ENCODE measurements at places on chromosomes 11 and 22. TPM values are rescaled to one million over a fixed set of nuclear protein-coding genes. Genes with fewer than 3 reads are reported as not detected.

DNA sequence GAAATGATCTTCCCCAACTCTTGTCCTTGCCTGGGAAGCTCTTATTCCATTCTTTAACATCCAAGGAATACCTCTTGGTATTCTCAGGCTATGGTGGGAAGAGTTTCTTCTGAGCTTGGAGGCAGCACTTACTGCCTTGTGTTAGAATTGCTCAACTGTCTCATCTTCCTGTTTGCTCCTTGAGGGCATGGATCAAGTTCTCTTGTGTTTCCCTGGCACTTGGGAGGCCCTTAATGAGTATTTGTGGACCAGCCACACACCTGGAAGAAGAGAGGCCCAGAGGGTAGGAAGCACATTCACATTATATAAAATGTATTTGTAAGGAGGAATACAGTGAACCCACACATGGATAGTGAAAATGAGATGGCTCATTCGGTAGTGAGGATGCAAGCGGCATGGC is 3.4 kb upstream of the SORL1-AS1 start:
- no peaks in the 10 kb centered on the region for H3K27me3 ChIP-seq
- peaks cover 39% of the 10 kb centered on the region for H3K36me3 ChIP-seq
- peak overlapping the region; percentile 70 for H3K27ac ChIP-seq
- peak overlapping the region; percentile 39 for H3K4me3 ChIP-seq
- peaks cover 75% of the 10 kb centered on the region for H3K4me1 ChIP-seq
- DNase-seq = no peak

DNA sequence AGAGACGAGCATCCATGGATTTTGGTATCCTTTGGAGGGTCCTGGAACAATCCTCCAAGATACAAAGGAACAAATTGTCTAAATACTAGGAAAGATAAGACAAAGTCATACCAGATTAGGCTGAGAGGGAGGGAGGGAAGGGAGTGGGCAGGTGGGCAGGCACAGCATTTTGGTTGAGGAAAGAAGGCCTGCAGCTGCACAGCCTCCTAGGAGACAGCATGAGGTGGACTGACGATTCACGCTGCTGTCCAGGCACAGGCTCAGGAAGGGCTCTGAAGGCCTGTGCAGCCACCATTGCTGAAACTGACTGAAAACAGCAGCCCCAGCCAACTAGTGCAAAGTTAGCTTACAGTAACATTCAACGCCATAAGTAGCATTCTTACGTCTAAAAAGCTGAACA is 64.7 kb downstream of the PACSIN2 start:
- H3K27ac ChIP-seq = no peak overlapping the region
- no peak for DNase-seq
- H3K4me1 ChIP-seq = peaks cover 23% of the 10 kb centered on the region

- no peak for DNase-seq
- H3K27me3 ChIP-seq = peaks cover 23% of the 10 kb centered on the region
- no peak overlapping the region for H3K4me3 ChIP-seq
Observed at GRCh38 chr11:69008737-69009440, 4.2 kb downstream of the MRGPRF start.

- peaks cover 4% of the 10 kb centered on the region for H3K27me3 ChIP-seq
- H3K27ac ChIP-seq = no peak overlapping the region
- peaks cover 19% of the 10 kb centered on the region for H3K4me1 ChIP-seq
- no peaks in the 10 kb centered on the region for H3K36me3 ChIP-seq
- DNase-seq = no peak
Observed at GRCh38 chr22:32646476-32646875, 155.0 kb upstream of the TIMP3 start.

DNA sequence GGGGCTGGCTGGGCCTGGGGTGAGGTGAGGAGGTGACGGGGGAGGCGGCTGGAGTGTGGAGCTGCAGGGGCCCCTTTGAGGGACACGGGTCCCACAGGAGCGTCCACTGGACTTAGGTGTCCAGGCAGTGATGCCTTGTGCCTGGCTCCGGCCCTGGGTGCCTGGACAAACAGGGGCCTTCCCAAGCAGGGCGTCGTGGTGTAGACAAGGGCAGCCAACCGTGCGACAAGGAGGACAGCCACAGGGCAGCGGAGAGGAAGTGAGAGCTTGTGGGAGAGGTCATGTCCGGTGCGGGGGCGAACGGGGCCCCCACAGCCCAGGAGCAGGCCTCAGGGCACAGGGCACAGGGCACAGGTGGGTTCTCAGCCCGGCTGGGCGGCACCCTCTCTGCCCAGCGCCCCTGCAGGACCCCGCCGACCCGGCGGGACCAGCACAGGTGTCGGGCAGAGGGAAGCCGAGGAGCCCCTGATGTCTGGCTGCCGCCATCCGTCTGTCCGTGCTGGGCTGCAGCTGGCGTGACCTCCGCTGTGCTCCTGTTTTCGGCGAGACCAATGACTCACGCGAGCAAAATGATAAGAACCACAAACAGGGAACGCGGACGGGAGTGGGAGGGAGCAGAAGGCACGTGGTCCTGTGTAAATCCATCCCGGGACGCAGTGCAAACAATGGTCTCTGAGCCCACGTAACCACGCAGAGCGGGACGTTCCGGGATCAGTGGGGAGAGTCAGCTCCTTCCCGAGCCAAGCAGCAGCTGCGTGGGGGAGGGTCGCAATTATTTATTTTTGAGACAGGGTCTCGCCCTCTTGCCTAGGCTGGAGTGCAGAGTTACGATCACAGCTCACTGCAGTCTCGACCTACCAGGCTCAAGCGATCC is 49.1 kb upstream of the A4GALT start:
- H3K36me3 ChIP-seq = no peaks in the 10 kb centered on the region
- no peak for DNase-seq
- no peak overlapping the region for H3K4me3 ChIP-seq
- no peak overlapping the region for H3K27ac ChIP-seq
- H3K27me3 ChIP-seq = no peaks in the 10 kb centered on the region

DNA sequence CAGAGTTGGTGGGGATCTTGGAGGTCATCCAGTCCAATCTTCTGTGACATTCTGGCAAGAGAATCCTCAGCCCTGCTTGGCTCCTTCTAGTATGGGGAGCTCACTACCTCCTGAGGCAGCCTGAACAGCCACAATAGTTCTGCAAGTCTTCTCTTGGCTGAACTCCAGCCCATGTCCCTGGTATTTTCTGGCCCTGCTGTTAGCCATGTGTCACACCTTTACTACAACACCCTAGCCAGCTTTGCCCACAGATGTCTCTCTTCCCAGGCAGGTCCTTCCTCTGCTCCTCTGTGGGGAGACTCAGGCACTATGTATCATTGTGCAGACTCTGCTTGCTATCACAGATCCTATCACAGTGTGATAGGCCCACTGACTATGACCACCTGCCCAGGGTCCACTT is 297.7 kb downstream of the CTTN start:
- H3K27me3 ChIP-seq = no peaks in the 10 kb centered on the region
- H3K27ac ChIP-seq = no peak overlapping the region
- no peaks in the 10 kb centered on the region for H3K36me3 ChIP-seq
- no peak overlapping the region for H3K4me3 ChIP-seq
- H3K4me1 ChIP-seq = peaks cover 2% of the 10 kb centered on the region

DNA sequence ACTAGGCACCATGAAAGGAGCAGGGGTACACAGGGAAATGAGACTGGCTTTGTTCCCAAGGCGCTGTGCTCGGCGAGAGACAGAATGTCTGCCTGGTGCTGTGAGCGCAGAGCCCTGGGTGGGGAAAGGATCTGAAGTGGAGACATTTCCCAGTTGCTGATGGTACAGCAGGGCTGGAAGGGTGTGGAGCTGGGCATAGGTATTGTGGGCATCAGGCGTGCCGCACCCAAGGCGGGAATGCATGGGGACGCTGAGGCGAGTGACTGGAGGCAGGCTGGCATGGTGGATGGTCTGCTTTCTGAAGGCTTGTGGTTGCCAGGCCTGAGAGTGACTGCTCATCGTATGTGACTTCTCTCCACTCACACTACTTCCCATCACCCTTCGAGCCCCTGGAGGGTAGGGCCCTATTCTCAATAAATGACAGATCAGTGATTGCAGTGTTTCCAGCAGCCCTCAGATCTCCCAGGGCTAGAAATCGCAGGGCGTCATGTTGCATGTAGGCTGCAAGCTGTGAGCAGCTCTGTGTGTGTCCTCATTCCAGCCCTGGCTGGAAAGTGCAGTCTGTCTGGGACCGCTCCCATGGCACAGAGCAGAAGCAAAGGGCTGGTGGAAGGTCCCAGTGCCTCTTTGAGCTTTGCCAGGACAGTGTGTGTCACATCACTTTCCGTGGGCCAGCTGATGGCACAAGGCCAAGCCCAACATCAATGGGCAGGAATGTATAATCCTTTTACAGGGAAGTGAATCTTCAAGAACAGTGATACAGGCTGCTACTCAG is 67.7 kb downstream of the TBC1D22A start:
- DNase-seq = no peak
- H3K27ac ChIP-seq = no peak overlapping the region
- peaks cover 4% of the 10 kb centered on the region for H3K4me1 ChIP-seq
- H3K36me3 ChIP-seq = peaks cover 66% of the 10 kb centered on the region
- no peak overlapping the region for H3K4me3 ChIP-seq
- no peaks in the 10 kb centered on the region for H3K27me3 ChIP-seq

GRCh38 chr11:57637626-57638004 is 12.1 kb downstream of the YPEL4 start:
- H3K4me1 ChIP-seq = peaks cover 20% of the 10 kb centered on the region
- H3K27ac ChIP-seq = no peak overlapping the region
- H3K27me3 ChIP-seq = peaks cover 17% of the 10 kb centered on the region
- peak overlapping the region; percentile 87 for H3K4me3 ChIP-seq
- DNase-seq = no peak

- H3K36me3 ChIP-seq = no peaks in the 10 kb centered on the region
- no peaks in the 10 kb centered on the region for H3K4me1 ChIP-seq
- peaks cover 5% of the 10 kb centered on the region for H3K27me3 ChIP-seq
Observed at GRCh38 chr11:6129635-6130034, 22.2 kb downstream of the OR56B4 start.

DNA sequence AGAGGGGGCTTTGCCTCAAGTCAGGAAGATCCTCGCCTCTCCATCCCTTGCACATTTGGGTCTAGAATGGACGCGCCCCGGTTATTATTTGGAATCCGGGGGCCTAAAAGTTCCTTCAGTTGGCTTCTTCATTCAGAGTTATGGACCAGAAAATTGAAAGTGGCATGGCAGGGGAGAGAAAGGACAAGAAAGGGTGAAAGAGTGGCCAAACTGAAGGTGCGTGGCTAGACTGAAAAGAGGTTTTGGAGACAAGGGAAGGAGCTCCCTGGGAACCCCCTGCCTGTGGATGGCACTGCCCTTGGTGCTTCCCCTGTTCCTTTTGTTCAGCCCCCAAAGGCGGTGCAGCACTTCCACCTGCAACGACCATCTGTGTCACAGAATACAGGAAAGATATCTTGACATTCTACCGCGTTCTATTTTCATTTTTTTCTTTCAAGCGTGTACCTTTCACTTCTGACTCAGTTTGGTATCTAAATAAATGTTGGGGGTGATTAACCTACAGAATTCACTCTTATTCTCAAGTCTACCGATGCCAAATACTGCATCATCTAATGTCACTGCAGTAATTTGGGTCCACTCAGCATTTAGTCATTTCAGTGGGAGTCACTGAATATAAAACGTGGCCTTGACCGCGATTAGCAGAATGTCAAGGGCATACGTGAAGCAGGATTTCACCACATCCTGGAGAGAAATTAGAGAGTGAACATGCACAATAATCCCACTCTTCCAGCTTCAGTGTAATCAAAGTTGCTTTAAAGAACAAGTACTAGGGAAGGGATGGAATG is 88.1 kb upstream of the ARHGAP32 start:
- H3K4me3 ChIP-seq = peak overlapping the region; percentile 77
- peaks cover 34% of the 10 kb centered on the region for H3K27me3 ChIP-seq
- peak overlapping the region; percentile 86 for H3K27ac ChIP-seq
- H3K4me1 ChIP-seq = peaks cover 36% of the 10 kb centered on the region
- H3K36me3 ChIP-seq = no peaks in the 10 kb centered on the region

DNA sequence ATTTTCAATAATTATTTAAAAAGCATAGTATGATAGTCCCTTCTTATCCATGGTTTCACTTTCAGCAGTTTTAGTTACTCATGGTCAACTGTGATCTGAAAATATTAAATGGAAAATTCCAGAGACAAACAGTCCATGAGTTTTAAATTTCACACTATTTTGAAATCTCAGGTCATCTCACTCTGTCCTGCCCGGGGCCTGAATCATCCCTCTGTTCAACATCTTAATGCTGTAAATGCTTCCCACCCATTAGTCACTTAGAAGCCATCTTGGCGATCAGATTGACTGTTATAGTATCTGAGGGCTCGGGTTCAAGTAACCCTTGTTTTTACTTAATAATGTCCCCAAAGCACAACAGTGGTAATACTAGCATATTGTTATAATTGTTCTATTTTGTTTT is 1509.3 kb downstream of the FAM181B start:
- DNase-seq = no peak
- no peaks in the 10 kb centered on the region for H3K36me3 ChIP-seq
- no peaks in the 10 kb centered on the region for H3K4me1 ChIP-seq
- H3K4me3 ChIP-seq = no peak overlapping the region
- H3K27ac ChIP-seq = no peak overlapping the region
- no peaks in the 10 kb centered on the region for H3K27me3 ChIP-seq

DNA sequence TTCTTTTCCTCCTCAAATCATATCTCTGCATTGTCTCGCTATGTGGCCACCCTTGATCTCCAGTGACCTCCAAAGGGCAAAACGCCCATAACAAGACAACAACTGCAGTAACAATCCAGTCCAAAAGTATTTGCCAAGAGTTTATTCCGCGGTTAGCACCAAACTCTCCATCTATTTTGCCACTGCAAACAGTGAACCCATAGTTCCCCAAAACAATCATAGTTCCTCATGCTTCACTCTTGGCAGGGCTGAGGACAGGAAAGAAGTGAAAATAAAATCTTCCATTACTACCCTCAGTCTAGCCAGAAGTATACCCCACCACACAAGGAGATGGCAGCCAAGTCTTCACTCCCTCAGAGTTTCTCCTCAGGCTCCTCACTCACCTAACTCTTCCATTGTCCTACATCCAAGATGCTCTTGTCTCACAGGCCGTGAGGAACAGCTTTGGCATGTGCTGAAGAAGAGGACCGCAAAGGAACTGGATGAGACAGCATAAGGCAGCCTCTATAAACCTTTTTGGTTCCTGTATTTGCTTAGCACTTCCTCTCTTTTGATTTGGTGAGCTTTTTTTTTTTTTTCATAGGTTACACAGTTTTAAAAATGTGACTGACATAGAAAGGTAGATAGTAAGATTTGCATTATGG is at the start of gene LPXN:
Gene LPXN, minus strand, starts transcription at position 480 of the 644 bp plus-strand sequence. Its CDS starts 84 bp downstream, at position 396.
- peak within 1 kb of the TSS; percentile 100 for H3K27ac ChIP-seq
- H3K36me3 ChIP-seq = peaks cover 30% of the 10 kb centered on the region
- peaks cover 4% of the 10 kb centered on the region for H3K27me3 ChIP-seq
- H3K4me1 ChIP-seq = peaks cover 62% of the 10 kb centered on the region
- DNase-seq = peak; percentile 87

The C1QTNF4 gene
- total RNA-seq = 0.19 TPM

The NOX4 gene
- total RNA-seq = not detected

The SCGB1C1 gene
- total RNA-seq = not detected

The NARS2 gene
- total RNA-seq = 38.0 TPM

The PHLDB1 gene
- 1.3 TPM for total RNA-seq

The SSRP1 gene
- total RNA-seq = 256 TPM

The SLC5A4 gene
- total RNA-seq = not detected

The OR52H1 gene
- not detected for total RNA-seq

The TRPC6 gene
- not detected for total RNA-seq

The C11orf16 gene
- total RNA-seq = not detected

The TNNT3 gene
- 1.2 TPM for total RNA-seq
